ENCODE measurements at places on chromosomes 16 and 17.

- no peak for DNase-seq
These were observed 13.3 kb upstream of the CNEP1R1 start for GRCh38 chr16:50011707-50012106.

DNA sequence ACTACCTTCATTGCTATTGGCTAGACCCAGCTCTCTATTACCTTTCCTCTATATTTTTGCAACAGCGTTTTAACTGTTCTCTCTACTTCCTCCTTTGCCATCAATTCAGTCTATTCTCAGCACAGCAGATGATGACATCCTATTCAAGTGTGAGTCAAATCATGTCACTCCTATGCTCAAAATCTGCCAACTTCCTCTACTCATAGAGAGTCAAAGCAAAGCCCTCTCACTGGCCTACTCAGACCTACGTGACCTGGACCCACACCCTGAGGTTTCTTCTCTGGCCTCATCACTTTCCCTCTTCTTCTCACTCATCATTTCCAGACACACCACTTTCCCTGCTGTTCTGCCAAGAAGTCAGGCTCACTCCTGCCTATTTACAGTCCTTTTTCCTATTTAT, 289.0 kb upstream of the AXIN2 start:
- DNase-seq: no peak

DNA sequence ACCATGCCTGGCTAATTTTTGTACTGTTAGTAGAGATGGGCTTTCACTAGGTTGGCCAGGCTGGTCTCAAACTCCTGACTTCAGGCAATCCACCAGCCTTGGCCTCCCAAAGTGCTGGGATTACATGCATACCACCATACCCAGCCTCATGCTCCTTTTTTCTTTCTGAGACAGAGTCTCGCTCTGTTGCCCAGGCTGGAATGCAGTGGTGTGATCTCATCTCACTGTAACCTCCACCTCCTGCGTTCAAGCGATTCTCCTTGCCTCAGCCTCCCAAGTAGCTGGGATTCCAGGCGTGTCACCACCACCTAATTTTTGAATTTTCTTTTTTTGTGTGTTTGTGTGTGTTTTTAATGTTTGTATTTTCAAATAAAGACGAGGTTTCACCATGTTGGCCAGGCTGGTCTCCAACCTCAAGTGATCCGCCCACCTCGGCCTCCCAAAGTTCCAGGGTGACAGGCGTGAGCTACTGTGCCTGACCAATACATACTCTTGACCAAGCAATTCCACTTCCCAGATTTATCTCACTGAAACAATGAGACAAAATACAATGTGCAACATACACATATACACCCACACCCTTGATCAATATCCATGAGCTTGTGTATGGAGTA, 5.0 kb downstream of the GRB2 start:
- DNase-seq: no peak

DNA sequence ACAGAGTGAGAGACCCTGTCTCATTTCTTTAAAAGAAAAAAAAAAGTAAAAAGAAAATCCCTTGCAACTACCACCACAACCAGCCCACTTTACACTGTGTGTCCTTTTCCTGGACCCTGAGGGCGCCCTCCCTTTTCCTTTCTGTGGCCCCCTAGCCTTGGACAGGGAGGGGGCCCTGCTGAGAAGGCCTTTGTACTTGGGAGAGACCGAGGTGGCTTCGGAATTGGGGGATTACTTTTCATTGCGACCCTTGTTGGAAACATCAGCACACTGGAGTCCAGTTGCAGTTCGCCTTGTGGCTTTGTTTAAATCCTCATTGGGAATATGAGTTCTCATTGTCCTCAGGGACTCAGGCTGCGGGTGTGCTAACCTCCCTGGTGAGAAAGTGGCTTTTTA, 9.4 kb upstream of the DNASE1 start:
- no peak for DNase-seq

GRCh38 chr17:5210614-5211252, 19.1 kb upstream of the ZNF594 start:
- no peak for DNase-seq

GRCh38 chr16:58324792-58325191, 30.0 kb upstream of the PRSS54 start:
- no peak for DNase-seq

DNA sequence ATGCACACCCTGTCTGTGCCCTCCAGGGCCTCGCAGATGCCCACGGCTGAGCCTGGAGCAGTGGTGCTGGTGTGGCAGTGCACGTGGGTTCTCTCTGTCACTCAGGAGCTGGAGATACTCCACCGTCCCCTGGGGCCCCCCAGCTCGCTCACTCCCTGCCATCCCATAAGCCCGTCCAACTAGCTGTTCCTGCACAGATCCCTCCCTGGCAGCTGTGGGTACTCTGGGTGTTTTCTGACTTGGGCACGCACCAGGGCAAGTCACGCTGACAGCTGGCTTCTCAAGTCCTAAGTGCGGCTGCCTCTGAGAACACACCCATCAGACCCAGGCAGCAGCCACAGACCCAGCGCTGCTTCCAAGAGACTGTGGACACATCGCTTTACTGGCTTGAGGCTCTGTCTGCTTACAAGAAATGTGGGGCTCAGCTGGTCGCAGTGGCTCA, 25.4 kb upstream of the ITGB4 start:
- DNase-seq: no peak

GRCh38 chr16:1613211-1613622, 1.1 kb downstream of the CRAMP1 start:
- no peak for DNase-seq

- no peak for DNase-seq
These were observed 5.9 kb downstream of the SCARF1 start for GRCh38 chr17:1639549-1640180.

GRCh38 chr17:2282297-2282873, 21.2 kb downstream of the SMG6 start:
- DNase-seq: no peak
